ENCODE measurements at places on chromosomes 7 and 10.

DNA sequence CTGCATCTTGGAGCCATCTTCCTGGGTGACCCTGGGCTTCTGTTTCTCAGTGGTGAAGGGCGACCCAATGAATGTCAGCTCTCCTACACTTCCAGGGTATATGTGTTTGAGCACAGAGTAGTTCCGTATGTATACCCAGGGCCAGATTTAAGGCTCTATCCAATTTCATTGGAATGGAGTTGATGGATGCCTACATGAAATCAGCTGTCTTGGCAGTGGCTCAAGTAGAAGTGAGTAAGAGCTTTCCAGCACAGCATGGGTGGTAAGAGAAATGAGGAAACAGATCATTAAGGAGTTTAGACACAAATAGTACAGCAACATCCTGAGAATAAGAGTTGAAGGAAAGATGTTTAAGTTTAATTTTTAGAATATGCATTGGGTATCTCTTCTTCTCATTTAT is 433.0 kb downstream of the PAXIP1 start:
- no peak for DNase-seq

- DNase-seq, result no peak
These were observed 21.6 kb downstream of the LIPJ start for GRCh38 chr10:88608052-88608732.

DNA sequence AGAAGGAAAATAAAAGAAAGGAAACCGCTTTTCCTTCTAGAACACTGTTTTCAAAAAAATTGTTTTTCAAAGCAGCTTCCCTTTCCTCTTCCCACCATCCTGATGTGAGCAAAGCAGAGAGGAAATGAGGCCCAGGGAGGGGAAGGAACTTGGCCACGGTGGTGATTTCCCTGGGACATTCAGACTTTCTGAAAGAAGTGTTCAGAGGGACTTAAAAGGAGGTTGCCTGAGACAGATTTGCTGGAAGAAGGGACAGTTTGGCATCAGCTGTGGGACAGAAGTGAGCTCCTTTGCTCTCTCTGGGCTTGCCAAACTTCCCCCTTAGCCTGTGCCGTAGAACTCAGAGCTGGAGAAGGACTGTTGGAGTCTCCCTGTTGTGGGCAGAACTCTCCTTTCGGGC is 30.3 kb downstream of the ADCYAP1R1 start:
- DNase-seq, result no peak

DNA sequence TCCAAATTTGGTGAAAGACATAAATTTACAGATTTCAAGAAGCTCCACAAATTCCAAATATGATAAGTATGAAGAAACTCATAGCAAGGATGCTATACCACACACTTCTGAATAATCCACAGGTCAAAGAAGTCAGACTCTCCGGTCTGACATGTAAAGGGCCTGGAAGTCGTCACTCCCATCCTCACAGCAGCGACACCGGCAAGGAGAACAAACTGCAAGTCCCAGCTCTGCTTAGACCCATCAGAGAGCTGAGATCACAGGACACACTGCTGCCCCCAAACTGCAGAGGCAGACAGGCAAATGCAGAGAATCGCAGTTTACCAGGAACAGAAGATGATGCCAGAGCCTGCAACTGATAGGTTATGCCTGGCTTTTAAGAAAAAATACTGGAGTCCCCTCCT is 62.0 kb downstream of the AMZ1 start:
- DNase-seq, result no peak

GRCh38 chr7:78803501-78804127 is 649.9 kb downstream of the MAGI2 start:
- DNase-seq, result no peak

DNA sequence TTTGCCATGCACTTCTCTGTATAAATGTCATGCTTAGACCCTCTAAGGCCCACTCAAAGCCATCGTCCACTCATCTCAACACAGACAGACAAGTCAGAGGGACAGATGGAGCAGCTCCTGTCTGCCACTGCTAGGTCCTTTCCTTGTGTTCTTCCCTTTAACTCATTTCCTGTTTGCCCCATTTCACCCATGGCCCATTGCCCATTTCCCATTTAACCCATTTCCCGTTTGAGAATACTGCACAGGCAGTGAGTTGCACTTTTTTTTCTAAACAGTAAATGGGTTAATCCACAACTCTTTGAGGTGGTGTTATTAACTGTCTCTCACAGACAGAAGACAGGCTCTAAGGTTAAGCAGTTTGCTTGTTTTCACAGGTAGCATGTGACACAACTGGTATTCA is 179.3 kb downstream of the NPSR1 start:
- DNase-seq, result no peak

DNA sequence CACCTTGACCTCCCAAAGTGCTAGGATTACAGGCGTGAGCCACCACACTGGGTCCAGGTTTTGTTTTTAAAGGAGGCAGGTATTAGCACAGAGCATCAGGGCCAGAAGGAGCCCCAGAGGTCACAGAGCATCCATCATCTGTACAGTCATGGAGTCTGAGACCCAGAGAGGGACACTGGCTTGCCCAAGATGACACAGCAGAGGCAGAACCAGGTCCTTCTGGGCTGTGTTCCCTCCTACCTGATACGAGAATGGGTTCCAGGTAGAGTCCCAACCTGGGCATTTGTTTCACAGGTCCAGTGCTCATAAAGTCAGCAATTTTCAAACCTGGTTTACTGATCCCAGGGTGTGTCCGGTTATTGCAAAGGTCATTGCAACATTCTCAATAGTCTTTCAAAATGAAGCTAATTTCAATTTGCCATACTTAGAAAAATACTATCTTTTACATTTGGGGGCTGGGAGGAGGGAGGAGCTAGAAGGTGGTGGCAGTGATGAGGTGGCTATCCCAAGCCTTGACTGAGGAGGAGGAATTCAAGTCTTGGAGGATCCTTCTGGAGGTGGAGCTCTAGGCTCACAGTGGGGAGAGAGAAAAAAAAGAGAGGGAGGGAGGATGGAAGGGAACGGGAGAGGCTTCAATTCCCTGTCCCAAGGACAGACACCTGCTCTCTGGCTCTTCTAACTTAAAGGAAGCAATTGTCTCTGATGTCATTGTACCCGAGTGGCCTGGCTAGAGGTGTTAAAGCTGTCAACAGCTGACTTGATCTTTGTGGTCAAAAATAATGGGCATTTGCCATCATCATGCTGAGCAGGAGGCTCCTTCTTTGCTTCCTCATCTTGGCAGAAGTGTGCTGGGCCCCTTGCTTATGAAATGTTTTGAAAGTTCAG is 8.1 kb downstream of the MXI1 start:
- no peak for DNase-seq

DNA sequence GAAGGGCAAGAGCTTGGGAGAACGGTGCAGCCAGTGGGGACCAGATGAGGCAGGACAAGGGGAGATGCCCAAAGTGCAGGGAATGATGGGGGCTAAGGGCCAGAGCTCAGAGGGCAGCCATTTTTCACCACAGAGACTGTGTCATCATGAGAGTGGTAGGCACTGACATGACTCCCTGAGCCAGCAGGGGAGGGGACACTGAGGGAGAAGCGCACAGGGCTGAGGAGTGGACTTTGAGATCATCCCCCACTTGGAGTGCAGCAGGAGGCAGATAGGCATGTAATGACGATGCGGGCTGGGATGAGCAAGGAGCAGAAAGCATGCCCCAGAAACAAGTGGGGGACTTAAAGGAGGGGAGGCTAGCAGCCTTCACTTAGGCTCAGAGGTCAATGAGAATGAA is 5.2 kb upstream of the SMKR1 start:
- no peak for DNase-seq

- no peak for DNase-seq
These were observed 88.0 kb downstream of the MDFIC start for GRCh38 chr7:115009736-115010440.

- DNase-seq, result no peak
These were observed 19.7 kb downstream of the MXI1 start for GRCh38 chr10:110226926-110227641.

DNA sequence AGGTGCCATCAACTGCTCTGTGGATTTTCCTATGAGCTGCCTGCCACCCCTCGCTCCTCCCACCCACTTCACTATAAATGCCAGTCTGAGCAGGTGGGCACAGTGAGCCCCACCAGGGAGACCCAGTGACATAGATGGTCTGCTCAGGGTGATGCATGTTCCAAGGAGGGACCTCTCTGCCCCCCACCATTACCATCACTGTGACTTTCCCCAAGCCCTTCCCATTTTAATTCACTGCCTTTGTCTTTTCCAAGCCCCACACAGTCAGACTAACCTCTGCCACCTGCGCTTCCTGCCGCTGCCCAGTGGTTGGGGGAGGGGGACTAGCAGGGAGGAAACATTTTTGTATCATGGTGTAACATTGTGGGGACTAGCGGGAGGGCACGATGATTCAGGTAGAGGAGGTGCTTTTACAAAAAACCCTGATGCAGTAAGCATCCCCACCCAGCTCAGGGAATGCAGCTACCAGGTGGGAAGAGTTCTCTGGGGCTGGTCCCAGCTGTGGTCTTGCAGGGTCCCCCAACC is 24.6 kb downstream of the PRSS2 start:
- DNase-seq, result no peak

Measured in SIG-M5 (cell line).